Activated naive CD4-positive, alpha-beta T cell treated with anti-CD3 and anti-CD28 coated beads, Interleukin-2, amount 50 U/mL, for 72 hours (primary cell): ENCODE measurements at places on chromosomes 4 and X. TPM values are rescaled to one million over a fixed set of nuclear protein-coding genes. Genes with fewer than 3 reads are reported as not detected.

GRCh38 chrX:150903110-150903508 lies 4.6 kb upstream of the CD99L2 start:
- no peak for DNase-seq

Gene LANCL3
- total RNA-seq, result 0.53 TPM

Gene DMRTC1
- not detected for total RNA-seq

GRCh38 chr4:40842318-40842717 lies 92.6 kb downstream of the NSUN7 start:
- no peak for DNase-seq

Gene SSX2B
- total RNA-seq, result not detected

Gene ARHGAP6
- total RNA-seq, result not detected

- no peak for DNase-seq
Measured at GRCh38 chr4:156754832-156755570, 216.6 kb downstream of the PDGFC start.

Gene GLOD5
- total RNA-seq, result not detected

Gene USP26
- total RNA-seq, result not detected

Gene APLN
- total RNA-seq, result 2.0 TPM

Gene TENM3
- not detected for total RNA-seq

Gene NHS
- 2.7 TPM for total RNA-seq

Gene CYBB
- total RNA-seq, result 0.06 TPM

- DNase-seq, result no peak
Measured at GRCh38 chrX:153627675-153628111, 19.3 kb upstream of the DUSP9 start.

DNA sequence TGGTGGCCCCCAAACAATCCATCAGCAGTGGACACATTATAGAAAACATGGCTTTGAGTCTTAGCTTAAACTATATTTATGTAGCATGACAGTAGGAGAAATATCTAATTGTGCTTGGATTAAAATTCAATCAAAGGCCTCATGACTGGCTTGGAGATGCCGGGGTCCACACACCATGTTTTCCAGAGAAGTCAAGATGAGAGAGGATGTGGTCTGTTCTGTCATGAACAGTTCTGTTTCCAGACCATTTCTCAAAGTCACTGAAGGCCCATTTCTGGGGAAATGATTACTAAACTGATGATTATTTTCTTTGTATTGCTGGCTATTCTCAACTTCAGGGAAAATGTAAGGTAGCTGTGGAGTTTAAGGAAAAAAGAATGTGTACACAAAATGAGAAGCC lies 76.3 kb downstream of the C4orf51 start:
- no peak for DNase-seq

DNA sequence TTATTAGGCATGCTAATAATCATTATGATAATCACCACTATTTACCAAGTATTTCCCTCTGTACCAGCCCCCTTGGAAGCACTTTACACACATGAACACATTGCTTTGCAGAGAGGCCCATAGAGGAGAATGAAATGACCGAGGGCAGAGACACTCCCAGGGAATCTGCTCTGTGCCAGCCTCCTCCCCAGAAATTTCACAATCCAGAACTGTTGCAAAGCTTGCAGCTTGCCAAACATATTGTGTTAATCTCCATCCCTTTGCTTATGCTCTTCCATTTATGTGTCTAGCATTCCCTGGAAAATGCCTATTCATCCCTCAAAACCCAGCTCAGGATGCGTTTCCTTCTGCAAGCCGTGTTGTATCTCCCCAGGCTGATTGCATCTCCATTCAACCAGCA lies 37.8 kb downstream of the CYTL1 start:
- DNase-seq, result no peak

Gene PCDH10
- not detected for total RNA-seq

DNA sequence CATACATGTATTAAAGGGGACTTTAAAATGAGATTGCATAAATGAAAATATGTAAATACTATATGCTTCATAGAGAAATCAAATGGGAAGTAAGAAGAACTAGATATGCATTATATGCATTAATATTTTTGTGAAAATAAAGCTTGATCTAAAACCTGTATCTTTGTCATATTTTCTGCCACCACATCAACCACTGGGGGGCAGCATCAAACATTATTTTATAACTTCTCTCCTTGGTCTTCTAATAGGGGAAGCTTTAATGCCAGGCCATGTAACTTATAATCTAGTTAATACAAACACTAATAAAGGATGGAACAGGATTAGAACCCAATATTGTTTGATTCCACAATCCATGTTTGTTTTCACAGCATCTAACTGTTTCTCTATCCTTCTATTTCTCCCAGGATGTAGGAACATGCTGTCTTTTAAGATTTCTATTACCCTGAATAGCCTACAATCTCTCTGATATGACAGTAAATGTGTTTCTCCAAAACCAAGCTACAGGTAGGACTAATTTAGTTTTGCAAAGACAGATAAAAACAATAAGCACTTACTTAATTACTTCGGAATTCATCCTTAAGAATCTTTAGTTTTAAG lies 10.0 kb downstream of the QRFPR start:
- no peak for DNase-seq

- DNase-seq, result no peak
Measured at GRCh38 chrX:42934020-42934726, 156.2 kb upstream of the PPP1R2C start.

Gene TLR6
- 3.7 TPM for total RNA-seq

GRCh38 chrX:103741879-103742278 lies 31.2 kb downstream of the TMEM31 start:
- no peak for DNase-seq

Gene GSX2
- not detected for total RNA-seq

GRCh38 chrX:10007621-10008020 lies 40.5 kb downstream of the CLDN34 start:
- DNase-seq, result no peak

- DNase-seq, result no peak
Measured at GRCh38 chr4:83866834-83867621, 331.1 kb downstream of the GPAT3 start.

DNA sequence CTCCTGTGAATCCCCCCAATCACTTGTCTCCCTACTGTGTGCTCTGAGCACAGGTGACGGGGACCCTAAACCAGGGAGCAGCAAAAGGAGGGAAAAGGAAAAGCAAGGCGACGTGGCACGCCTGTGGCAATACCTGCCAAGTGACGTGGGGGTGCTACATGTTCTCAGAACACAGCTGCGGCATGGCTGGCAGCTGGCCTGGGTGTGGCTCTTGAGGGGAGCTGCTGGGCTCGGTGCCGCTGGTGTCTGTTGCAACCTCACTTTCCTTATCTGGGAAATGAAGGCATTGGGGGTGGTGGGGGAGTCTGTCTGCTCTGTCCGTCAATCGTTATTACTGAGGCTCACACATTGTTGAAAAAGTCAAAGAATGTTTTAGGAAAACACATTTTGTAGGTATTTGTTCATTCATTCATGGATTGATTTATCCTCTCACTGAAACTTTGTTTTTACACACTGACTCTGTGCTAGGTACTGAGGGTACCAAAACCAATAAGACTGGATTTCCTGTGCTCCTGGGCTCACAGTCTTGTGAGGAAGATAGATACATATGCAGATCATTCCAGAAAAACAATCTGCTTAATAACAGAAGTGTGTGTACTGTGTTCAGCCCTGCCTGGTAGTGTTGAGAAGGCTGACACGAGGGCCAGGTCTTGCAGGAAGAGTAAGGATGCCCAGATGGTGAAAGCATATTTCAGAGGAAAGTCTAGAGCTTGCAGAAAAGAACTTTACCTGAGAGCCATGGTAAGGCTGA lies 217.6 kb downstream of the PTTG2 start:
- DNase-seq, result no peak

DNA sequence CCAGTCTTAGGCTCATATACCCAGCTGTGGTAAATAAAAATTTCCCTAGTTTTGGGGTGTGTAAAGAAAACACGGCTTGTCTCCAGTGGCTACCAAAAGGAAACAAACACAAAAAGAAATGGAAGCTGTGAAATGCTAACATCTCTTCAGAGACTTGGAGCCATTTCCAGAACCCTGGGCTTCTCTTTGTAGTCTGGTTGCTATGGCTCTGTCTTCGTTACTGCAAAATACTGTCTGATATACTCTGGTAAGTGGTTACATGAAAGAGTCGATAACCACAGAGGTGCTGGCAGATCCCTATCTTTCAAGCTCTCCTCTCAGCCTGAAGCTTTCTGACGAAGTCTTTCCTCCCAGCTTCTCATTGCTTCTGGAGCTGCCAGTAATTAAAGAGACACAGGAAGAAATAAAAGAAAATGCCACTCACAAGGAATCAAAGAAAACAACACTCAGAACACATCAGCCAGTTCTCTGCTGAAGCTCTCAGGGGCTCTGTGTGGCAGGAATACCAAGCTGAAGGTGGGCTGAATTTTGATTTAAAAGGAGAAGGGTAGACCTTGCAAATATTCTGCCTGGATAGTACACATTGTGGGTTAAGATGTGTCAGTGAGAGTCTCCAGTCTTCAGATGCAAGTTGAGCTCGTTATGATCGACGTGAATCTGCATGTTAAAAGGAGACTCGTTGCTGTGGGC lies 107.6 kb upstream of the FAM9C start:
- no peak for DNase-seq

GRCh38 chr4:72418458-72418857 lies 150.6 kb downstream of the ADAMTS3 start:
- no peak for DNase-seq

Gene RAP2C
- total RNA-seq, result 34.4 TPM

GRCh38 chrX:130264573-130264972 lies 4.1 kb downstream of the ZNF280C start:
- DNase-seq, result no peak

Gene CTAG1A
- not detected for total RNA-seq

Gene NUDT6
- total RNA-seq, result 14.8 TPM

DNA sequence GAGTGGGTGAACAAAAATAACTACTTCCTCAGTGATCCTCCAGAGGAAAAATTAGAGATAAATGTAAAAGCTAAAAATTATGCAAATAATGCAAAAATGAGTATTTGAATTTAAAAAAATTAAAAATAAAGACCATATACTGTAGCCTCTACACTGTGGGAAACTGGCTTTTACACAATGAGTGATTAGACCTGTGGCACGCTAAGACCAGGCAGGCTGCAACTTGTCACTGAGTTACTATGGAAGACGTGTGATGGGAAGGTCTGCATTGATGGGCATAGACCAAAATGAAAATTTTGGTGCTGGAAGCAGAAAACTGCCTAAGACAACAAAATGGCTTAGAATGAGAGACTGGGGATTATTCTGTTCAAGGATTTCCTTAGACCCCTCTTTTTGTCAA lies 30.2 kb downstream of the BTC start:
- DNase-seq, result no peak

GRCh38 chr4:152052451-152053057 lies 291.7 kb upstream of the GATB start:
- DNase-seq, result no peak

DNA sequence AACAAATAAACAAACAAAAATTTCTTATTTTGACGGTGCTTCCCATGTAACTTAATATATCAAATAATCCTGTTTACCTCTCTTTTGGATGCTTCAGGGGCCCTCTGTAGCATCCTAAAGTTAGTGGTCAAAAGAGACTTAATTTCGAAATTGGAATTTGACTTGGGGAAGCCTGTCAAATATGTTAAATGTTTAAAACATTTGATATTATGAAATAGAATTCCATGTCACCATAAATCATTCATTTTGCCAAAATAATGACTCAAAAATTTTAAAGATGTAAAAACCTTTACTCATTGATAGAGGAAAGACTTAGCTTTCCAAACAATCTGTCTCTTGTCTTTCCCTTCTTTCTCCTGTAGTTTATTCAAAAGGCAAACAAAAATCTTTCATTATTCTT lies 20.6 kb upstream of the TEX13A start:
- no peak for DNase-seq

DNA sequence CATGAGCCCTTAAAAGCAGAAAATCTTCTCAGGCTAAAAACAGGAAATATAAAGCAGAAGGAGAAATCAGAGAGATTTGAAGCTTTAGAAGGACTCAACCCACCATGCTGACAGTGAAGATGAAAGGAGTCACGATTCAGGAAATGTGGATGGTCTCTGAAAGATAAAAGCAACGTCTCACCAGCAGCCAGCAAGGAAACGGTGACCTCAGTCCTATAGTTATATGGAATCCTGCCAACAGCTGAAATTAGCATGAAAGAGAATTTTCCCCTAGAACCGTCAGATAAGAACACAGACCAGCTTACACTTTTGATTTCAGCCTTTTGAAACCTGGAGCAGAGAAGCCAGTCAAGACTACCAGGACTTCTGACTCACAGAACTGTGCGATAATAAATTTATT lies 715.7 kb upstream of the HTR2C start:
- DNase-seq, result no peak

DNA sequence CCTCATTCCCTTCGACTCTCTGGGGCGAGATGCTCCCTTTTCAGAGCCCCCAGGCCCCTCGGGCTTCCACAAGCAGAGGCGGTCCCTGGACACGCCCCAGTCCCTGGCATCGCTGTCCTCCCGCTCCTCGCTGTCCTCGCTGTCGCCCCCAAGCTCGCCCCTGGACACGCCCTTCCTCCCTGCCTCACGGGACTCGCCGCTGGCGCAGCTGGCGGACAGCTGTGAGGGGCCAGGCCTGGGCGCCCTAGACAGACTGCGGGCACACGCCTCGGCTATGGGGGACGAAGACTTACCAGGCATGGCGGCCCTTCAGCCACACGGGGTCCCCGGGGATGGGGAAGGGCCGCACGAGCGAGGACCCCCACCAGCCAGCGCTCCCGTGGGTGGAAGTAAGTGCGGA lies 39.5 kb upstream of the CLCN4 start:
- no peak for DNase-seq

Gene UNC5C
- not detected for total RNA-seq

Gene UVSSA
- 23.8 TPM for total RNA-seq

GRCh38 chr4:138941037-138941436 lies 74.5 kb upstream of the NOCT start:
- no peak for DNase-seq

Gene CDS1
- 0.07 TPM for total RNA-seq

Gene IBSP
- not detected for total RNA-seq

Gene CITED1
- not detected for total RNA-seq

DNA sequence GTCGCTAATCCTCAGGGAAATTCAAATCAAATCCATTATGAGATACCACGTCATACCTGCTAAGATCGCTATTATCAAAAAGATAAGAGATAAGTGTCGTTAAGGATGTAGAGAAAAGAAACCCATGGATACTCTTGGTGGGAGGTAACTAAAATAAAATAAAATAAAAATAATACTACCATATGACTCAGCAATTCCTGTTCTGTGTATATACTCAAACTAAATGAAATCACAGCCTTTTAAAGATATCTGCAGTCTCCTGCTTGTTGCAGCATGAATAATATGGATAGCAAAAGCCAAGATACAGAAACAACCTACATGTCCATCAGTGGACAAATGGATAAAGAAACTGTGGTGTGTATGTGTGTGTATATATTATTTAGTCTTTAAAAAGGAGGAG lies 105.8 kb upstream of the IL15 start:
- no peak for DNase-seq
